Sigmoid colon (tissue), 7 donors: ENCODE measurements at places on chromosomes 3 and 15.

- DNase-seq: no peak
Measured at GRCh38 chr3:171200052-171200749, 173.7 kb upstream of the SLC2A2 start.

GRCh38 chr3:31358473-31359070 is 174.2 kb upstream of the STT3B start:
- DNase-seq: no peak

- DNase-seq: peak; percentile 76
Measured at GRCh38 chr3:154121701-154122551, 736 bp downstream of the ARHGEF26 start.

- DNase-seq: no peak
Measured at GRCh38 chr3:135192929-135193328, 397.9 kb downstream of the EPHB1 start.

DNA sequence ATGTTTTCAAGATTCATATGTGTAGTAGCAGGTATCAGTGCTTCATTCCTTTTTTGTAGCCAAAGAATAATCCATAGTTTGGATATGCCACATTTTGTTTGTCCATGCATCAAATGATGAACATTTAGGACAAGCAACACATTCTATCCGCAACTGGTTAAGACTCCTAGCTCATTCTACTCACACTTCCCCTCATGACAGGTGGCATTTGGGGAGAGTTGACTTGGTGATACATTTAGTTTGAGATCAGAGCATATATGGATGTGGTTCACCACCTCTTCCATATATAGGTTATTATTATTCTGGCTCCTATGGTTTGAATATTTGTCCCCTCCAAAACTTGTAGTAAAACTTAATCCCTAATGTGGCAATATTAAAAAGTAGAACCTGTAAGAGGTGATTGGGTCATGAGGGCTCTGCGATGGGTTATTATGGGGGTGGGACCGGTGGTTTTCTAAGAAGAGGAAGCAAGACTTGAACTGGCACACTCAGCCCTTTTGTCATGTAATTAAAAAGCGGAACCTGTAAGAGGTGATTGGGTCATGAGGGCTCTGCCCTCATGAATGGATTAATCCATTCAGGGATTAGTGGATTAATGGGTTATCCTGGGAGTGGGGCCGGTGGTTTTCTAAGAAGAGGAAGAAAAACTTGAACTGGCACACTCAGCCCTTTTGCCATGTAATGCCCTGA is 75.3 kb upstream of the HRH1 start:
- DNase-seq: no peak

- DNase-seq: no peak
Measured at GRCh38 chr3:49198611-49199230, 27.3 kb downstream of the KLHDC8B start.

DNA sequence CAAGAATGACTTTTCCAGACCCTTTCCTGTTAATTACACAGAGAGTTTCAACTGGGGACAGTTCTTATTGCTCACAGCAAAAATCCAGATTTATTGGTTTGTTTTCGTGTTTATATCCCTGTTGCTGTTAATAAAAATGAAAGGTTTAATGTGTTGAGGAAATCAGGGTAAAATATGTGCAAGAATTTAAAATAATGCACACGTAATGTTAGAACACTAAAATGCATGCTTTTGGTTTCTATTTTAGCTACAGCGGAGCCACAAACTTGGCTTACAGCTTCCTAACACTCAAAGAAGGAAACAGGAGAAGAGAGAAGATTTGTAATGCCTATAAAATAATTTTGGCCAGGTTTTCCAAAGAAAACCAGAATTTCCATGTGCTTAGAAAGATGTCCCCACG is 62.7 kb downstream of the CASR start:
- no peak for DNase-seq

- DNase-seq: peak; percentile 54
Measured at GRCh38 chr15:101071651-101072050, 152.5 kb downstream of the LRRK1 start.

DNA sequence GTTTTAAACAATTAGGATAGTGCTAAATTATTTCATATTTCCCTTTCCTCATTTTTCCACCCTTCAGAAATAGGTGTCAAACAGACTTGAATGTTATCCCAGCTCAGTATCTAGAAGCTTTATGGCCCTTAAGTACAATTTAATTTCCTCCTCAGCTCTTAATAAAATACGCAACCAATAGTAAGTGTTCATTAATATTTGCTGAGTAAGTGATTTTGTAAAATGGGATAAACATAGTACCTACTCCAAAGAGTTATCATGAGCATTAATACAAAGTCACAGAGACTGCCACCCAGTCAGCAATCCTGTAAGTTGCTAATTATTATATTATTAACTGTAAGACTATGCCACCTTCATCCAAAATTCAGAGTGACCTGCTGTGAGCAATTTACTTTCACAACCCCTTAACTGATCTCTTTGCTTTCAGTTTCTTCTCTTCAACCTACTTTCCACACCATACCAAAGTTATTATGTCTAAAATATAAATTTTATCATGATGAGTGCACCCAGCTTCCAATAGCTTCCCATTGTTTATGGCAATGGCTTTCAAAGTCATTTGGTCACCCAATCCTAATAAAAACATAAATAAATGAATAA is 30.7 kb upstream of the CLDN1 start:
- no peak for DNase-seq

GRCh38 chr3:105827959-105828358 is 40.9 kb downstream of the CBLB start:
- DNase-seq: peak; percentile 63

DNA sequence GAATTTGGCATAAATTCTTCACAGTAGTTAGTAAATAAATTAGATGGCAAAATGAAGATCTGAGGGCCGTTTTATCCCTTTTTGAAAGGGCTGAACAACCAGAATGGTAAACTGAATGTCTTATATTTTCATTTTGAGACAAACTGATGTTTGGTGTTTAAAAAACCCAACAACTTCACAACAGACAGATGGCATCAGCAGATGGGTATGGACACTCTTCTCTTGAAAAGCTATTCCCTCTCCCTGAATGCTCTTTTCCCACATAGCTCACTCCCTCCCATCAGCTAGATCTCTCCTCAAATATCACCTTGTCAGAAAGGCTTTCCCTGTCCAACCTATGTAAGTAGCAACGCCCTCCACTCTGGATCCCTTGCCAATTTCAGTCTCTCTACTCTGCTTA is 33.3 kb downstream of the EMC4 start:
- no peak for DNase-seq

DNA sequence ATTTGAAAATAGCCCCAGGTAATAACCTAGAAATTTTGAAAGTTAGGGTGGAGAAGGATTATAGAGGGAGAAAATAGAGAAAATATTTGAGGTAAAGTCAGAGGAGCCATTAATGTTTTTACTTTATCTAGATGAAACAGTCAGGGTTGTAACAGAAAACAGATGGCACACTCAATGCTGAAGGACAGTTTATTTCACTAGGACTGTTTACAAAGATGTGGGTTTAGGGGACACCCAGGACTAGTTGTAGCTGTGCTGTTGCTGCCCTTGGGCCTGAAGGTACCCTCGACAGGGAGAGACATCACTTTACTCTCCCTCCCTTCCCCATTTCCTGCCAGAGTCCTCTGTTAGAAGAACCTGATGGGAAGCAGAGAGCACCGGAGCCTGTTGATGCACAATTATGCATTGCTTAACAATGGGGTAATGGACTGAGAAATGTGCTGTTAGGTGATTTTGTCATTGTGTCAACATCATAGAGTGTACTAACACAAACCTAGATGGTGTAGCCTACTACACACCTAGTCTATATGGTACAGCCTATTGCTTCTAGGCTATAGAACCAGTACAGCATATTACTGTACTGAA is 103.8 kb downstream of the GALK2 start:
- no peak for DNase-seq

- DNase-seq: no peak
Measured at GRCh38 chr3:127394031-127394430, 106.2 kb upstream of the PRR20G start.

DNA sequence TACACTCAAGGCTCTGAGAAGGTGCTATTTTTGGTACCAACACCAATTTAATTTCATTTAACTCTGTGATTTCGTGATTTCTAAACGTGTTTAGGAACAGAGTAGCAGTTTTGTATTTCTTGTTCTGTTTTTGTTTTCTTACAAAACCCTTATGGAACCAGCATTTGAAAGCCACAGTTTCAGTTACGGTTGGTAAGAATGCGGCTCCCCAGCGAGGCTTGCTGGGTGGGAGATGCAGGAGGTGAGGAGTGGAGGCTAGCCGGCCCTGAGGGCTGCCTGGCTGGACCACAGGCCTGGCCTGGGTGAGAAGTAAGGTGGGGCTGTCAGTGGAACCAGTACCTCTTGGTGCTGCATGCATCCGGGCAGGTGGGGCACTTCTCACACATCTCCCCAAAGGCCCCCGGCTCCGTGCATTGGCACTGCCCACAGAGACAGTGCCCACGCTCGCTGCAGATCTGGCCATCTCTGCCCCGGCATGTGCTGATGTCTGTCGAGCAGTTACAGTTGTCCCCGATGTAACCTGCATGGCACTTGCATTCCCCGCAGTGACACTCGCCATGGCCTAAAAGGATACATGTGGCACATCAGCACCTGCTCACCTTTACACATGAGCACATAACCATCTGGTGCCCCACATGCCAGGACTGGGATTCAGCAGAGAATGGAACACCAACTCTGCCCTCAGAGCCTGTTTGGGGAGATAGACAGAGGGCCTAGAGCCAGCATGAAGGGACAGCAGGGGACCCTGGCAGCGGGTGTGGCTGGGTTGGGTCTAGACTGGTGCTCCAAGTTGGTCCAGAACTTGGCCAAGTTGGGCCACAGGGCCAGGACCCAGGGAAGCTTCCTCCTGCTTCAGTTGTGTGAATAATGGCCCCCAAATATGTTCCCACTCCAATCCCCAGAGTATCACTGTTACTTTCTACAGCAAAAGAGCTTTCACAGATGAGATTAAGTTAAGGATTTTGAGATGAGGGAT is 43.4 kb downstream of the UMPS start:
- no peak for DNase-seq
